ENCODE measurements at places on chromosomes 2 and 18.

DNA sequence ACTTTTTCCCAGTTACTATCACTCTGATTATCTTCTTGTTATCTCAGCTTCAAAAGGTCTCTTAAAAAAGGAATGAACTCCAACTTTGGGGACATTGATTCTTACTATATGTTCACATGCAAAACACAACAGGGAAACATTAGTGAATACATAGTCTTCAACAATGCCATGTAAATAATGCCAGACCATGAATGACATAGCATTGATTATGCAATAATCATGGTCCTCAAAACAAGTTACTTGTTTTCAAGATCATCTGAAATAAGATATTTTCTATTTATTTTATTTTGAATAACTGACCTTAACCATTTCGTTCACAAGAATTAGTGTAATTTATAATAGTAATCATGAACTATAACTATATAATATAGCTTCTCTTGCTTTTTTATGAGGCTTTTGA lies 902.3 kb downstream of the MBD2 start:
- no peak for DNase-seq

- no peak for DNase-seq
These were observed 21.8 kb downstream of the CFLAR start for GRCh38 chr2:201137505-201138400.

- no peak for DNase-seq
These were observed 4.3 kb downstream of the VAPA start for GRCh38 chr18:9918016-9918680.

- DNase-seq, result no peak
These were observed 179.7 kb downstream of the ACKR3 start for GRCh38 chr2:236749346-236749745.

DNA sequence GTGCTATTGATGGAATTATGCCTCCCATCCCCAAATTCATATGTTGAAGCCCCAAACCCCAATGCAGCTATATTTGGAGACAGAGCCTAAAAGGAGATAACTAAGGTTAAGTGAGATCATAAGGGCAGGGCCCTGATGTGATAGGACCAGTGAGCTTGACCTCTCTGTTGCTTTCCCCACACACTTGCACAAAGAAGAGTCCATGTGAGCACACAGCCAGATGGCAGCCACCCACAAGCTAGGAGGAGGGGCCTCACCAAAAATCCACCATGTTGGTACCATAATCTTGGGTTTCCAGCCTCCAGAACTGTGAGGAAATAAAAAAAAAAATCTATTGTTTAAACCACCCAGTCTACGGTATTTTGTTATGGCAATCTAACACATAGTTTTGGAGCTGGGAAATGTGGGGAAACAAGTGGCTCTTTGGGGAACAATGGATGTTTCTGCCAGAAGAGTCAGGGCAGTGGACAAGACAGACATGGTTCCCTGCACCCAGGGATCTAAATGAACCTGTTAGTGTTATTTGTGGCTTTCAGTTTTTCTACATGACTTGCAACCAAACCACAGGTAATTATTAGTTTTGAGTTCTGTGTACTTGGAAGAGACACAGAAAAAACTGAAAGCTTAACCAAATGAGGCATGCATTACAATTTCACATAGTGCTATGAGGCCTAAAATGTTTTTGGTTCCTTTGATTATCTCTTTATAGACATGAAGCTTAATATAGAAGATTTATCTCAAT lies 259.1 kb downstream of the LTBP1 start:
- no peak for DNase-seq

Measured in NCI-H774 (cell line).